SK-MEL-5 (cell line): ENCODE measurements at places on chromosomes 6 and 20.

DNA sequence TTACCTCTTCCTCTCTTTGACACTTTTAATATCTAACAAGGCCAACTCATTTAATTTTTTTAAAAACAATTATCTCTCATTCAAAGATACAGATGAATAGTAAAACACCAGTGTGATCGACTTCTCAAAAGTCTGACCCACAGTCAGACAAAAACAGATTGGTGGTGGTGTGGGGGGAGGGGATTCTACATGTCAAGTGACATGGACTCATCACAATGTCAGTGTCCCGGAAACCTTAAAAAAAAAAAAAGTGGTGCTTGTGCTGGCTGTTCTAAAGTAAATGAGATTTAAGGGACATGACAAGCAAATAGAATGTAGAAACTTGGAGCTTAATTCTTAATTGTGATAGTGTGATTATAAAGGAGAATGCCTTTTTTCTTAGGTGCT lies 16.3 kb upstream of the RFPL4B start:
- no peak for DNase-seq

DNA sequence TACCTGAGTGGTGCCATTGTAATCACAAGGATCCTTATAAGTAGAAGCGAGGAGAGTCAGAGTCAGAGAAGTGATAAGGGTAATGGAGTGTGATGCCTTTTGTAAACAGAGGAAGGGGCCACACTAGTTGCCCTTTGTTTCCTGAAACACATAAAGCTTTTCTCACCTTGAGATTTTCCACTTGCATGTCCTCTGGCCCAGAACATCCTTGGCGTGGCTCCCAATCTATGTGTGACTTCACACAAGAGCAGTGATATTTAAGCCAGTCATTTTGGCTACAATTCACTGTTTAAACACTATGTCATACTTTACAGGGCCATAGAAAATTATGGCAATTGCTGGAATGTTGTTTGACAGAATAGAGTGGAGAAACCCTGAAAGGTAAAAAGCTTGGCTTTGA lies 121.2 kb upstream of the BTN3A2 start:
- DNase-seq, result no peak

DNA sequence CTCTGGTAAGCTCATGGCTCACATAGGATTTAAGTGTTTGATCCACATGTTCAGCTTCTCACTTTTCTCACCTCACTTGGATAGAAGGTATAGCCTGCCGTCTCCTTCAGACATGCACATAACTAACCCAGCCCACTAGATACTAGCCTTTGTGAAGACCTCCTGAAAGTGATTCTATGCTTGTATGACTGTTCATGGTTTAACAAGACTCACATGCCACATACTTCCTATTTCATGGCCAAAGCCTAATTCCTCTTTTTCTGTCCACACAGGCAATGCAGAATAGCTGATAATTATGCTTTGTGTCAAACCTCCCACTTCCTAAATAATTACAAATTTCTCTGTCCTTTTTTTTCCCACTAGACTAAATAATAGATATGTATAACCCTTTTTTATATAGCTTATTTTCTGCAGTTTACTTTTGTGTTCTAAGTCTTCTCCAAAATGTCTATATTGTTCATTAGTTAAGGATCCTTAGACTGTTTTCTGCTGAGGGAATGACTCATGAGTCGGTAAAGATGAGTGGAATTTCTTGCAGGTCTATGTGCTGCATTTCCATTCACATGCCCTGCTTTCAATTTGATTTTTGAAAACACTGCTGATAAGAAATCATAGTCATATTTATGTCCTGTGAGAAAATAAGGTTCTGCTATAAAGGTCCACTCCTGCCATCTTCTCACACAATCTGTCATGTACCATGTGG lies 43.0 kb downstream of the HDDC2 start:
- DNase-seq, result no peak

- DNase-seq, result no peak
Observed at GRCh38 chr6:141488488-141488887, 644.2 kb upstream of the GJE1 start.

GRCh38 chr6:11025130-11025529 lies 19.0 kb downstream of the ELOVL2 start:
- no peak for DNase-seq

DNA sequence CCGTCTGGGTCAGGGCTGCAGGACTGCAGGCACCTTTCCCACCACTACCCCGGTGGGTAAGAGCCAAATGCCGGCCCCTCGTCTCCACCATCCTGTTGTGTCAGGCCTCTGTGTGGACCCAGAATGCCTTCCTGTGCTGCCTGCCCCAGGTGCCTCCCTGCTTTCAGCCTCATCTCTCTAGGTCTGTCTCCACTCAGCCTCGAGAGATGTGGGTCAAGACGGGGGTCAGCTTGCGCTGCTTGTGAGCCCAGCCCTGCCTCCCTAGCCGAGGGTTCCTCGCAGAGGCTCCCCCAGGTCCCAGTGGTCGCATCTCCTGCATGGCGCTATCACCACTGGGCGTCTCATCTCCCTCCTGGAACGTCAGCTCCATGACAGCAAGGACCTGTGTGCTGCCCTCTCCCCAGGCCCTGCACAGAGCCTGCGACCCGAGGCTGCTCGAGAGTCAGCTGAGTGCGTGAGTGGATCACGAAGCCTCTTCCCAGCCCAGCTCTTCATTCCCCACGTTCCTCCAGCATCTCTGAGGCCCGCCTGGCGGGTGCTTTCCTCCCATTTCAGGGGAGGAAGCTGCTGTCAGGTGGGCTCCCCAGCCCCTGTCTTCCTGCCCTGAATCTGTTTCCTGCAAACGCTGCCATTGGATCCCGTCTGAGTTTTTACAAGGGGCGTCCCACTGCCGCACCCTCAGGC lies 38.7 kb upstream of the ZBP1 start:
- no peak for DNase-seq
